CD4-positive, alpha-beta T cell treated with Interleukin-6 for 4 hours (primary cell): ENCODE measurements at places on chromosomes 1 and 21.

- peak; percentile 54 for DNase-seq
These were observed 15.7 kb upstream of the PDXK start for GRCh38 chr21:43703035-43703880.

DNA sequence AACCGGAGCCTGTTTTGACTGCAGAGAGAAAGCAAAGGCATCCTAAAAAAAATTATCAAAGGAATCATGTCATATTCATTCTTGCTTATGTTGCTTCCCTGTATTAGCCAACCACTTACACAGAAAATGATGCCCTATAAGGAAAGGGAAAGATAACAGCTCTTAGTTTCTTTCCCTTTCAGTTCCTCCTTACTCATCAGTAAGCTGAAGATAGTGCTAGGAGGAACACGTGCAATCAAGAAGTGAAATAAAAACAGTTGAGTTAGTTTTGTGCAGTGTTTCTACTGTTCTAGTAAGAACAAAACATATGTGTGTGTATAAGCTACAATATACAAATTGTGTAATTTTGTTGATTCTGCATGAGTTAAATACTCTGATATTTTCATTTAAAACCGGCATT is 45.3 kb upstream of the MTF2 start:
- no peak for DNase-seq

- DNase-seq = no peak
These were observed 231.0 kb upstream of the KAZN start for GRCh38 chr1:14367451-14367850.

DNA sequence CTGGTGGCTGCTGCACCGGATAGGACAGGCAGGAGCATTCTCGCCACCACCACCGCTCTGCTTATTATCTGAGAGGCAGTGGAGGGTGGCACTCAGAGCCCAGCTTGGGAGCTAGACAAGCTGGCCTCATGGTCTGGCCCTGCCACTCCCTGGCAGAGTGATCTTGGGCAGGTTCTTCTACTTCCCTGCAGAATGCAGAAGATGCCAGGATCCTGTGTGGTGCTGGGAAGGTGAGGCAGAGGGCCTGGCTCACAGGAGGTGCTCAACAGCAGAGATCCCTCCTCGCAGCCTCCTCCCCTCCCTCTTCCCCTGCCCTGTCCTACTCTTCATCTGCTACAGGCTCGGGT is 60.4 kb downstream of the ARHGEF10L start:
- no peak for DNase-seq

DNA sequence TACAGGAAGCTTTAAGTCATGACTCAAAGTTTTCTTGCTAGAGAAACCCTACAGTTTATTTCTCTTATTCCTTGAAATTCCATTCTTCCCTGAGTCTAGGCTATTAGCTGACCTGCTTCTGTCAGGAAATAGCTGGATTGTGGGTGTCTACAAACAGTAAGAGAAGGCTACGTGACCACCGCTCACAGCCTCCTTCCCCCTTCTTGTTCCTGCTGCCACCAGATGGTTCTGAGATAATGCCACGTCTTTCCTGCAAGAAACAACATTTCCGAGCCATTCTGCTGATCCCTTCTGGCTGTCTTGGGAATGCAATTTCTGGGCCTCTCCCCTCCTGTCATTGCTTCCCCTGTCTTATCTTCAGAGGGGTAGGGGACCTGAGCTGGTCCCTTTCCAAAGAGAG is 128.9 kb upstream of the SGIP1 start:
- DNase-seq = no peak

DNA sequence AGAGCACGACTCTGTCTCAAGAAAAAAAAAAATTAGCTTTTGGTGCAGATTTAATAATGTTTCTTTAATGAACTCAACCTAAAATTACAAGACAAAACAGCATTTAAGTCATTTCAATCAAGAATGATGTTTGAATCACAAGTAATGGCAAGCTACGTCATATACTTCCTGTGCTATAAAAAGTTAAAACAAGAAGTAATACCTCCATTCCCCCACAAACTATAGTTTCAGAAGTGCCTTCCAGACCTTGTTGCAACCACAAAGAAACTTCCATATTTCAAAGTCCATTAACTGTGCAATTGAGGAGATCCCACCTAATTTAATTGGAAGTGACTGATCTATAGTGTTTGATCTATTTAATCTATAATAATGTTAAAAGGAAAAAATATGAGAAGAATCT is 15.1 kb downstream of the NRDC start:
- DNase-seq = no peak

DNA sequence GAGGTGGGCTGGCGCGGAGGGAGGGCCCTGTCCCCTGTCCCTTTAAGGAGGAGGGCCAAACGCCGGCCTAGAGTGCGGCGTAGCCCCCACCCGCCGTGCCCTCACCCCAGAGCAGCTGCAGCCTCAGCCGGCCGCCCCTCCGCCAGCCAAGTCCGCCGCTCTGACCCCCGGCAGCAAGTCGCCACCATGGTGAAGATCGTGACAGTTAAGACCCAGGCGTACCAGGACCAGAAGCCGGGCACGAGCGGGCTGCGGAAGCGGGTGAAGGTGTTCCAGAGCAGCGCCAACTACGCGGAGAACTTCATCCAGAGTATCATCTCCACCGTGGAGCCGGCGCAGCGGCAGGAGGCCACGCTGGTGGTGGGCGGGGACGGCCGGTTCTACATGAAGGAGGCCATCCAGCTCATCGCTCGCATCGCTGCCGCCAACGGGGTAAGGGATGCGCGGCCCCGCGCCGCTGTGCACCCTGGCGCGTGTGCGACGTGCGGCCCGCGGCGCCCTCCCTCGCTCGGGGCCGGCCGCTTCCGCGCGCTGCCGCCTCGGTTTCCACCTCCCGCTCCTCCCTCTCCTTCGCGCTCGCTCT is at the start of gene PGM1:
Gene PGM1, plus strand, starts transcription at position 109 of the 583 bp plus-strand sequence. Its CDS starts 78 bp downstream, at position 187.
- peak; percentile 81 for DNase-seq

GRCh38 chr1:64184003-64184440 is 19.4 kb upstream of the UBE2U start:
- DNase-seq = no peak

GRCh38 chr1:58881471-58881994 is 97.7 kb upstream of the JUN start:
- no peak for DNase-seq

- DNase-seq = peak; percentile 25
These were observed 2.4 kb downstream of the CD247 start for GRCh38 chr1:167515893-167516321.

DNA sequence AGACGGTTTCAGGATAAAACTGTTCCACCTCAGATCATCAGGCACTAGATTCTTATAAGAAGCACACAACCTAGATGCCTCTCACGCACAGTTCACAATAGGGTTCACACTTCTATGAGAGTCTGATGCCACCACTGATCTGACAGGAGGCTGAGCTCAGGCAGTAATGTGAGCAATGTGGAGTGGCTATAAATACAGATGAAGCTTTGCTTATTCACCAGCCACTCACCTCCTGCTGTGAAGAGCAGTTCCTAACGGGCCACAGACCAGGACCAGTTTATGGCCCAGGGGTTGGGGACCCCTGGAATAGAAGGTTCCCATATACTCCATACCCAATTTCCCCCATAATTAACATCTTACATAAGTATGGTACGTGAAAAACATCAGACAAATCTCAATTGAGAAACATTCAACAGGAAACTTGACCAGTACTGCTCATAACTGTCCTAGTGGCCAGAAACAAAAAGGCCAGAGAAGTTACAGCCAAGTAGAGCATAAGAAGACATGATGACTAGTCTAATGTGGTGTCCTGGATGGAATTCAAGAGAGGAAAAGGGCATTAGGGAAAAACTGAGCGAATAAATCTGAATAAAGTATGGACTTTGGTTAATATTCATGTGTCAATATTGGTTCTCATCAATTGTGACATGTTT is 24.7 kb upstream of the IGSF5 start:
- no peak for DNase-seq

- DNase-seq = no peak
These were observed 274.4 kb upstream of the FMN2 start for GRCh38 chr1:239817276-239817675.

- no peak for DNase-seq
These were observed 88.2 kb upstream of the SLC25A33 start for GRCh38 chr1:9451081-9451480.

DNA sequence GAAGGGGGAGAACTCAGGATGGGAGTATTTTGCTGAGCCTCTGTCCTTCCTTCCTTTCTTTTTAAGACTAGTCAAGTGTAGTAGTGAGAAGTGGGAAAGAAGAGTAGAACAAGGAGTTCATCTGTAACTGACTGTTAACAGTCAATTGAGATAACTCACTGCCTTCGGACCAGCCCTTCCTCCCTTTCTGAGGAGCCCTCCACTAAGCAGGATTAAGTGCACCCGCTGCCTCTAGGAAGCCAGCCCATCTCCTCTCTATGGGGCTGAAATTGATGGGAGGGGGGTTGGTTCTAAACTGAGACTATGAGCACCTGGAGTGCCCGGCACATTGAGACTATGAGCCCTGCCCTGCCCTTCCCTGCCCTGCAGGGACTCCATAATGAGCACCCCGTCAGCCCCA is 72.7 kb upstream of the TINAGL1 start:
- DNase-seq = no peak

GRCh38 chr1:156101880-156102279 is 12.6 kb upstream of the LMNA start:
- no peak for DNase-seq
